HFFc6 (cell line): ENCODE measurements at places on chromosomes 1 and 21. TPM values are rescaled to one million over a fixed set of nuclear protein-coding genes. Genes with fewer than 3 reads are reported as not detected.
A peak's percentile ranks its signal among the peaks of the same experiment; 100 is the strongest.

The CHRM3 gene
- 2.9 and 24.4 TPM in 2 replicates for total RNA-seq

The PRDM16 gene
- not detected in 2 replicates for total RNA-seq

The PTGER3 gene
- total RNA-seq, result 0.40 and 1.6 TPM in 2 replicates

The OR2T33 gene
- total RNA-seq, result 0.16 TPM in 1 of 3 replicates, not detected in the others

The C1QC gene
- total RNA-seq, result not detected in 2 replicates

The ELAPOR1 gene
- total RNA-seq, result 0.48 to 2.6 TPM (median 0.88 TPM) in 3 replicates

The PEAR1 gene
- 3.7 and 19.2 TPM in 2 replicates for total RNA-seq

The ZYG11A gene
- total RNA-seq, result 0.21 to 0.51 TPM (median 0.31 TPM) in 3 replicates

The OR14K1 gene
- total RNA-seq, result not detected in 3 replicates

The ALX3 gene
- 0.92 to 10.0 TPM (median 8.6 TPM) in 3 replicates for total RNA-seq

The CTH gene
- 3.1 to 3.7 TPM (median 3.1 TPM) in 3 replicates for total RNA-seq

The HEYL gene
- total RNA-seq, result not detected in 3 replicates

DNA sequence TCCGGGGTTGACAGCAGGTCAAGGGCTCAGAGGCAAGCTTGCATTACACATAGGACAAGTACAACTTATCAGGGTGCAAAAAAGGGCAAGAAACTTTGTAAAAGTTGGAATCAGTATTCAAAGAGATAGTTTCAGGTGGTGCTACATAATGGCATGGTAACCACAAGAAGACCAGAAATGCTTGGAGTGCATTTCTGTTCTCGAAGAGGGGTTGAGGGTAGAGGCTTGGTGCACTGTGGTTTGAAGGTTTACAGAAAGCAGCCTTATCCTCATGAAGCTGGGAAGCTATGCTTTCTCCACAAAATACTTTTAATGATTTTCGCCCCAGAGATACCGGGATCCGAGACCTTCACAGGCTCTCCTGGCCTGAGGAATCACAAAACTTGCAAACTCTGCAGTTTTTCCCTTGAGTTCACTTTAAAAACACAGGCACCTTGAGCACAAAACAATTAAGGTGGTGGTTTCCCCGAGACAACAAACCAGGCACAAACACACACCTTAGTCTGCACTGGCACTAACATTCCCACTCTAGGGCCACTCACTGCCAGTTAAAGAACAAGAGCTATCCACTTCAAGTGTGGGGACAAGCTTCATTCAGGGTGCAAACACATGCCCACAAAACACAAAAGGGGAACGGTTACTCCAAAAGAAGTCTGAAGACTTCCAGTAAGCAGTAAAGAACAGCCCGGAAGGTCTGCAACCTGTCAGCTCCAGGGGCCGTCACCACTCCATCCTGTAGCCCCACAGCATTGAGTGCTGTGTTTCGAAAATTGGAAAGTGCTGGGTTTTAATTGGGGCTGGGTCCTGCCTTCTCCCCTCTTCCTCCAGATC lies 29.8 kb upstream of the NFIA start:
- H3K27me3 ChIP-seq, result peaks cover 11% of the 10 kb centered on the region
- peaks cover 22% of the 10 kb centered on the region for H3K4me1 ChIP-seq
- no peak overlapping the region for H3K27ac ChIP-seq
- no peak overlapping the region for H3K4me3 ChIP-seq
- no peaks in the 10 kb centered on the region for H3K36me3 ChIP-seq

GRCh38 chr1:108858230-108858950 lies 1.5 kb upstream of the AKNAD1 start:
- H3K4me1 ChIP-seq, result peaks cover 13% of the 10 kb centered on the region
- H3K27me3 ChIP-seq, result peaks cover 13% of the 10 kb centered on the region
- H3K36me3 ChIP-seq, result no peaks in the 10 kb centered on the region
- DNase-seq, result no peak
- no peak overlapping the region for H3K4me3 ChIP-seq
- H3K27ac ChIP-seq, result no peak overlapping the region

DNA sequence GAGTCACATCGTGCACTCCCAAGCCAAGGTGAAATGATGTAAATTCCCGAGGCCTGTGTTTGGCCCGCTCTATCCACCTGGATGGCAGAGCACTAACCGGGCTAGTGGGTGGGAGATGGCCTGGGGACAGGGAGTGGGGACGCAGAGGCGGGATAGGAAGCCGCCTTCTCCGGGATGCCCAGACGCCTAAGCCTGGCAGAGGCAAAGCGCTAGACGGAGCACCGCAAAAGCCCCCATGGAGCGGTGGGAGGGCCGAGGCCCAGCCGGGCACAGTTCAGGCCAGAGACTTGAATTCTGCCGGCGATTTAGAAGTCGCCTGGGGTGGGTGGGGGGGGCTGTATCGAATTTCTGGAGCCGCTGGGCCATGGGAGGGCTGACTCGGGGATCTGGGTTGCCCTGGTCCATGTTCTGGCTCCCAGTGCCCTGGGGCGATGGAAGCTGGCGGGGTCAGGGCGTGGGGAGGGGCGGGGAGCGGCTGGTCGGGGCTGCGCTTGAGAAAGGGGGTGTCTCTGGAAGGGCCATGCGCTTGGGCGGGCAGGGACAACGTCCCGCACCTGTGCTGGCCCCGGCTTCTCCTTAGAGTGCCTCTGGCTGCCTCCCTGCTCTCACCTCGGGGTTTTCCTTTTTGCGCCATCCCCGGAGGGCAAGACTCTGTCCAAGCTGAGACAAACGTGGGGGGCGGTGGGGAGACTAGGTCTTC lies 28.0 kb downstream of the KIAA2013 start:
- H3K27me3 ChIP-seq, result peaks cover 29% of the 10 kb centered on the region
- no peak overlapping the region for H3K4me3 ChIP-seq
- H3K4me1 ChIP-seq, result peaks cover 10% of the 10 kb centered on the region; the same call in 1 of the 2 replicates
- DNase-seq, result no peak
- no peak overlapping the region for H3K27ac ChIP-seq

DNA sequence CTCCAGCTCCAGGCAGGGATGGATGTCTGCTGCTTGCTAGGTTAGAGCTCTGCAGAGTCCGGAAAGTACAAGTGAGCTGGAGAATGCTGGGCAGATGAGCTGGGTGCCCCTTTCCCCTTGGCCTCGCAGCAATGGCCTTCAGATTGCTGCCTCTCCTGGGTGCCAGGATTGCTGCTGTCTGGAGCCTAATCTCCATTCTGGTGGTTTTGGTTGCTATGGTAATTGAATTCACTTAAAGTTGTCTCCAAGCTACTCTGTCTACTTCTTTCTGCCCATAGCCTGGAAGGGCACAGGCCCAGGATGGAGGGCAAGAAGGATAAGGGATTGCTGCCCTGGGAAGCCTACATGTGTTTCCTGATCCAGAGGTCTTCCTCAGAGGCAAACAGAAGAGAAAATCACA lies 14.6 kb upstream of the KCND3 start:
- no peak for DNase-seq
- H3K27me3 ChIP-seq, result peaks cover 27% of the 10 kb centered on the region
- H3K4me3 ChIP-seq, result no peak overlapping the region
- no peaks in the 10 kb centered on the region for H3K36me3 ChIP-seq

- H3K27ac ChIP-seq, result no peak overlapping the region
- no peaks in the 10 kb centered on the region for H3K27me3 ChIP-seq
- H3K36me3 ChIP-seq, result no peaks in the 10 kb centered on the region
- DNase-seq, result no peak
Measured at GRCh38 chr1:166184012-166184411, 17.2 kb upstream of the FAM78B start.

DNA sequence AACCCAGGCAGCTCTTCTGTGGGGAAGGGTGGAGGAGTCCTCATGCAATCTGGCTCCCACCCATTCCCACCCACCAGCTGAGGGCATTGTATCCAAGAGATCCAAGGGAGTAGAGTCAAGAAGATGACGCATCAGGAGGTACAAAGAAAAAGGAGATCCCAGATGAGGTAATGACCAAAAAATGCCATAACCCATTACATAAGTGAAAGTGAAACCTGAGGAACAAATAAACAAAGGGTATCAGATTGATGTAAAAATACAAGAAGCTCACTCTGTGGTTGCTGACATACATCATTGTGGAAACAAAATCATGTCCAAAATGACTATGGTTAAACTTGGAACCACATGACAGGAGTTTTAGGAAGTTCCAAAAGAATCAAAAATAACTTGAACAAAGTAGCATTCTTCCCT lies 42.5 kb downstream of the CCN1 start:
- H3K27me3 ChIP-seq, result no peaks in the 10 kb centered on the region
- peak; percentile 50 for DNase-seq
- peak overlapping the region; percentile 64 for H3K27ac ChIP-seq
- peak overlapping the region; percentile 54; the same call in 1 of the 2 replicates for H3K4me3 ChIP-seq
- peaks cover 42% of the 10 kb centered on the region for H3K4me1 ChIP-seq

DNA sequence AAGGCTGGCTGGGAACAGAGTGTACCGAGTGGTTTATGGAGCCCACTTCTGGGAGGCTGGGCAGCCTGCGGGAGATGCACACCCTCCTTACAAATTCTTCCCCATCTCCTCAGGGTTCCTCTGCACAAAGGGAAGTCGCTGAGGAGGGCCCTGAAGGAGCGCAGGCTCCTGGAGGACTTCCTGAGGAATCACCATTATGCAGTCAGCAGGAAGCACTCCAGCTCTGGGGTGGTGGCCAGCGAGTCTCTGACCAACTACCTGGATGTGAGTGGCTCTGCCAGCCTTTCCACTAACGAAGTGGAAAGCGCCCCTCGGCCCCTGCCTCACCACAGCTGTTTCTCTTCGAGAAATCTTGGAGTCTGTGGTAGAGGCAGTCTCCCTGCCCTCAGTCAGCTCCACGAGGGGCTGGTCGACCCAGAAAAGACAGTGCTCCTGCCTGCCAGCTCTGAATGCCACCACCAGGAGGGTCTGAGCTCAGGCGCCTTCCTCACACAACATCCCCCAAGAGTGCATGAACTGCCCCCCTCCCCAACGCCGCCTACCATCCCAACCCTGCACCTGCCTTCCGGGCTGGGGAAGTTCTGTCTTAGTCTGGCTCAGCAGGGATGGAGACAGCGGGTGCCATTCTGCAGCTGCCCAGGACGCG lies 31.8 kb downstream of the PROK1 start:
- H3K4me1 ChIP-seq, result peaks cover 8% of the 10 kb centered on the region
- no peaks in the 10 kb centered on the region for H3K36me3 ChIP-seq
- H3K27me3 ChIP-seq, result peaks cover 52% of the 10 kb centered on the region
- no peak overlapping the region for H3K27ac ChIP-seq
- H3K4me3 ChIP-seq, result no peak overlapping the region

DNA sequence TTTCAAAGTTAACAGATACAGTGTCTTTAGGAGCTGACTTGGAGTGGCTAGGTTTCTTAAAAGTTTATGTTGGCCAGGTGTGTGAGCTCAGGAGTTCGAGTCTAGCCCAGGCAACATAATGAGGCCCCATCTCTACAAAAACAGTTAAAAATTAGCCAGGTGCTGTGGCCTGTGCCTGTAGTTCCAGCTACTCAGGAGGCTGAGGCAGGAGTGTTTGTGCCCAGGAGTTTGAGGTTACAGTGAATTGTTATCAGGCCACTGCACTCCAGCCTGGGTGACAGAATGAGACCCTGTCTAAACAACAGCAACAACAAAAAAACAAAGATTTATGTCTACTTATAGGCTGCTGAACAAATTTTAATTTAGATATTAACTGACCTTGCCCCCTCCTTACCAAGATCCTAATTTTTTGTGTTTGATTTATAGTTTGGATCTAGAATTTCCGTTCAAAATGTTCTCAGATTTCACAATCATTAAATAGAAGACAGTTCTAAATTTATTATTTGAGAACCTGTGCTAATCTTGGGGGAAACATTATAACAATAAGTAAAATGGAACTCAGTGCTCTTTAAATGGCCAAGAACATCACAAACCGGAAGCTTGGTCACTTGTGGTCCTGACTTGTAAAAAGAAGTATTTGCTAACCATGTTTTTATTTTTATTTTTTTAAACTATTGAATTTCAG lies 67.8 kb downstream of the POU2F1 start:
- H3K36me3 ChIP-seq, result no peaks in the 10 kb centered on the region
- no peak for DNase-seq
- H3K4me3 ChIP-seq, result no peak overlapping the region
- peaks cover 1% of the 10 kb centered on the region for H3K27me3 ChIP-seq

GRCh38 chr1:25695771-25696311 lies 79.2 kb downstream of the MAN1C1 start:
- H3K27ac ChIP-seq, result peak overlapping the region; percentile 78
- H3K4me1 ChIP-seq, result peaks cover 43% of the 10 kb centered on the region
- DNase-seq, result peak; percentile 67
- H3K27me3 ChIP-seq, result peaks cover 22% of the 10 kb centered on the region

GRCh38 chr1:6464514-6464836 lies 1.5 kb downstream of the TNFRSF25 start:
- H3K4me1 ChIP-seq, result no peaks in the 10 kb centered on the region
- peaks cover 11% of the 10 kb centered on the region for H3K27me3 ChIP-seq
- no peak for DNase-seq
- no peak overlapping the region for H3K4me3 ChIP-seq
- peaks cover 7% of the 10 kb centered on the region for H3K36me3 ChIP-seq

DNA sequence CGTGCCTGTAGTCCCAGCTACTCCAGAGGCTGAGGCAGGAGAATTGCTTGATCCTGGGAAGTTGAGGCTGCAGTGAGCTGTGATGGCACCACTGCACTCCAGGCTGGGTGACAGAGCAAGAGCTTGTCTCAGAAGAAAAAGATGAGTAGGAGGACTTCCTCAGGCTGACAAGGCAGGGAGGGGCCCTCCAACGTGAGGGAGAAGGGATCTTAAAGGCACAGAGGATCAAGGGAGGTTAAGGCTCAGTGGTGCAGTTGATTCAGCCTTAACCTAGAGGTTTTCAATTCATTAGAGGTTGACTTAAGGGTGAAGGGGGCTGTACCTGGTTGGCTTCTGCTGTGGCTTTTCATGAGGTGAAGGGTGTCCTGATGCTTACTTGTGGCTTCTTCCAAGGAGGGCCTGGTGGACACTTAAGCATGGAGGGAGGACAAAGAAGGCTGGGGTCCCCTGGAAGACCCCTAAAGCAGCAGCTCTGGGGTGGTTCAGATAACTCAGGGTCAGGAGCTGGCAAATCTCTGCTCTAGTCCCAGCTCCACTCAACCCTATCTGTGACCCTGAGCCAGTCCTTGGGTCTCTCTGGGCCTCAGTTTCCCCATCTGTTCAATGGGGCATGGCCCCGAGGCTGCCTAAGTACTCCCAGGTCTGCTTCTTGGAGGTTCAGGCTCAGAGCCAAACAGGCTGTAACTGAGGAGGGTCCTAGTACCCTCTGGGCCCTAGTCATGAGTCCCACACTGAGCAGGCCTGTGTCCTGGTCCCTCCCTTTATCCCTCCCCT lies 6.3 kb downstream of the EXTL1 start:
- peaks cover 3% of the 10 kb centered on the region; the same call in 1 of the 2 replicates for H3K27me3 ChIP-seq
- DNase-seq, result no peak
- peak overlapping the region; percentile 41 for H3K27ac ChIP-seq
- peaks cover 61% of the 10 kb centered on the region for H3K4me1 ChIP-seq

GRCh38 chr1:8560611-8561544 lies 243.0 kb downstream of the SLC45A1 start:
- peaks cover 27% of the 10 kb centered on the region for H3K4me1 ChIP-seq
- peak; percentile 41 for DNase-seq
- H3K36me3 ChIP-seq, result no peaks in the 10 kb centered on the region
- no peaks in the 10 kb centered on the region for H3K27me3 ChIP-seq

DNA sequence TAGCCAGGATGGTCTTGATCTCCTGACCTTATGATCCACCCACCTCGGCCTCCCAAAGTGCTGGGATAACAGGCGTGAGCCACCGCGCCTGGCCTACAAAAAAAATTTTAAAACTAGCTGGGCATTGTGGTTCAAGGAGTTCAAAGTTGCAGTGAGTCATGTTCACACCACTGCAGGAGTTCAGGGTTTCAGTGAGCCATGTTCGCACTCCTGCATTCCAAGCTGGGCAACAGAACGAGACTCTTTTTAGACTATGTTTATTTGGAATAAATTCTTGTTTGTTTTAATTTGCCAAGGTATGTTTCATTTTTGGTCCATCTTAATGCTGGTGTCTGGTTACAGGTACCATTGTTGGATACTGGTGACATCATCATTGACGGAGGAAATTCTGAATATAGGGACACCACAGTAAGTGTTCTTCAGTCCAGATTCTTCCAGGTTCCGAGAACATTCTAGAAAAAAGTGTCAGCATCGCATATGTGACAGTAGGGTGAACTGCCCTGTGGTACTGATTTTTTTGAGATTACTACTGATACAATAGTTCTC lies 3.9 kb downstream of the PGD start:
- peaks cover 49% of the 10 kb centered on the region for H3K4me1 ChIP-seq
- H3K27ac ChIP-seq, result peak overlapping the region; percentile 76
- peaks cover 47% of the 10 kb centered on the region for H3K36me3 ChIP-seq
- peak overlapping the region; percentile 45; the same call in 1 of the 2 replicates for H3K4me3 ChIP-seq
- DNase-seq, result peak; percentile 60
